Activated T-cell treated with anti-CD3 and anti-CD28 coated beads for 24 hours (primary cell): ENCODE measurements at places on chromosomes 12 and 14.

DNA sequence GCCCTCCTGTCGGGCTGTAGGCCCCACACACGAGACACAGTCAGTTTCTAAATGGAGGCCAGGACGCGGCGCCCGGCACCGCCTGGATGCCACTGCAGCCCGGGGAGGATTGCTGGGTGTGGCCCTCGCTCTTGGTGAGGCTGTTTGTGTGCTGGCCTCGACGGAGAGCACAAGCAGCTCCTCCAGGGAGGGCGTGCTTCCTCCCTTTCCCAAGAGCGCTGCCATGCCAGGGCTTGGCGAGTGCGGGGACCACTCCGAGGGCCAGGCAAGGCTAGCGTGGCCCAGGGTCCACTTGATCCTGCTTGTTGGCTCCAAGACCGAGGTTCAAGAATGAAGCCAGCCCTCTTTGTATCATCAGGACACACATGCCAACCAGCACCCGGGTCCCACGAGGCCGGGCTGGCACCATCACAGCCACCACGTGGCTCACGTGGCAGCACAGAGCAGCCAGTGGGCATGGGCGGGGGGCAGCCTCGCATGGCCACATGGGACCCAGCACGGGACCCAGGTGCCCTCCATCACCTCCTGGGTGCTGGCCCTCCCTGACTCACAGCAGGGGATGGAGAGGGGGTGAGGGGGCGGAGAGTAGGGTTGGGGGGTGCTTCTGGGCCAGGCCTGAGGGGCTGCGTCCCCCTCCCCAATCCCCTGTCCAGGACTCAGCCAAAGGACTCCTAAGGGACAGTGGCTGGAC lies 71.2 kb downstream of the NOC4L start:
- DNase-seq: no peak

DNA sequence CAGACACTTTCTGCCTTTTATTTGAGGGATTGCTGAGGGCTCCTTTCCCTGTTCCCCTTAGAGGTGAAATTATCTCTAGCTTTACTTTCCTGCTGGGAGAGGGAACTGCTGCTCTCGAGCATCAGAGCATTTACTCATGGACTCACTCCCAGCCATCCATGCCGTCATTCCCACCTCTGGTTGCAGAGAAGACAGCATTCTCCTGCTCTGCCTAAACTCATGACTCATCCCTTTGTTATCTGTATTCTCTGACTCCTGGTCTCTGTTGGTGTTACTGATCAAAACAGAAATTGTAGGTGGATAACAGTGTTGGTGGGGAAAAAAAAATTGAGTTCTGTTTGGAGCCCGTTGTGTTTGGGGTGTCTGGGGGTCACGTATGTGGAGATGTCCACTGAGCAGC lies 159.3 kb downstream of the TTC8 start:
- DNase-seq: no peak

DNA sequence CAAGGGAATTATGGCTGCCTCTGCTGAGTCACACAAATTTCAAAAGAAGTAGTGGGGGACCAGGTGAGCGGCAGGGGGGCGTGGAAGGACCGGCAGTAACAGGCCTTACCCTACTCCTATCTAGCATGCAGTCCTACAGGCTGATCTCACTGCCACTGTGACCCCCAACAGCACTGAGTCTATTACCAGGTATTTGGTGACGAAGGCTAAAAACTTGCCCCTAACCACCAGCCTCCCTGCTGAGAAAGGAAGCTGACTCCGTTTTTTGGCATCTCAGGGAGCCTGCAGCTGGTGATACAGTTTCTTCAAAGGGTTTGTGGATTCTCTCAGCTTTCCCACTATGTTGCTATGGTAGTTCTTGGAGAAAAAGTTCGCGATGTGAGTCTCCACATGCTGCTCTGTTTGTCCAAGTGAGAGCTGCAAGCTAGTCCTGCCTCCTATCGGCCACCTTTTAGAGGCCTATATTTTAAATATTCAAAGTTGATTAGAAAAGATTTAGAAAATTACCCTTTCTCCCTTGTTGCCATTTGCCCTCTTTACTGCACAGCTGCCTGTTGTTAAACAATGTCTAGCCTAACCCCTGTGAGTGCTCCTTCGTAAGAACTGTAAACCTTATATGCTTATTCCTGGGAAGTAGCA lies 57.1 kb upstream of the SLCO1B1 start:
- no peak for DNase-seq

DNA sequence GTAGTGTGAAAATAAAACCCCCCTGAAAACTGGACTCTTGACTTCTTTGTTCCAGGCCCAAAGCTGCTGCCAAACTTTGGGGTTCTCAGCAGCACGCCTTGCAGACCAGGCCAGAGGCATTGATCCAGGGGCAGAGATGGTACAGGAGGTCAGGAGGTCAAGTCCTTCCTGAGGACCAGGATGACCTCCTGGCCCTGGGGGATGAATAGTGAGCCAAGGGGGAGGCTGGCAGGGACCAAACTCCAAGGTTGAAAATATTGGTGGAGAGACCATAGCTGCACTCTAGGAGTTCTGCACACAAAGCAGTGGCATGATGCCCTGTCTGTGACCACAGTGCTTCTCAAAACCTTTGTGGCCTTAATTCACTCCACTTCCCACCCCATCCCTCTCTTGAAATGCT lies 12.1 kb downstream of the SLC10A1 start:
- DNase-seq: no peak

DNA sequence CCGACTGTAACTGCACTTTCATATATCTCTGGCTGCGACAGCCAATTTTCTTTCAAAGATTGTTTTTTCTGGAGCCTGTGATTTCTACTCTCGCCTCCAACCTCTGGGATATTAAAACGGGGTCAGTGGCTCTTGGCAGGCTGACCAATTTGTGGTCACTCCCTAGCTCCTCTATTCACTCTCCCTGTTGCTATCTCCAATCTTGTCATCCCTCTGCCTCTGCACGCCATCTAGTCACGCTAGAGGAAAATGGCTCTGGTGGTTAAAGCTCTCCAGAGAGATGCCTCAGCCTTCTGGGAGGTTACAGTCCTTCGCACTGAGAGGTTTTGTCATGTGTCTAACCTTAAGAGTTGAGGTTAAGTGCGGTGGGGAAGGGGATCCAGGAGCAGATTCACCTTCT lies 59.8 kb upstream of the CISTR start:
- DNase-seq: no peak

DNA sequence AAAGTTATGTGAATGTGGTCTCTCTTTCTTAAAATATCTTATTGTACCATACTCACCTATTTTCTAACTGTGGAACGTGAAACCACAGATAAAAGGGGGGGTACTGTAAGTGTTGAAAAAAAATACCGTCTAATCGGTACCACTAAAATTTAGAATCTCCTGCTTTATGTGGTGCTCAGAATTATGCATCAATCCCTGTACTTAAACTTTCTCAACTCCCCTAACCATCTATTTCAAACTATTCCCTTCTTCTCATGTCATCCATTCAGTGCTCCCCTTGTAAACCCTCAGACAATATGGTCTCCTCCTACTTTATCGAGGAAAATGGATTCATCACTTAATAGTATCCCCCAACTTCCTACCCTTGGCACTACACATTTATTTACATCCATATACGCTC lies 23.7 kb downstream of the DEPDC4 start:
- DNase-seq: no peak

DNA sequence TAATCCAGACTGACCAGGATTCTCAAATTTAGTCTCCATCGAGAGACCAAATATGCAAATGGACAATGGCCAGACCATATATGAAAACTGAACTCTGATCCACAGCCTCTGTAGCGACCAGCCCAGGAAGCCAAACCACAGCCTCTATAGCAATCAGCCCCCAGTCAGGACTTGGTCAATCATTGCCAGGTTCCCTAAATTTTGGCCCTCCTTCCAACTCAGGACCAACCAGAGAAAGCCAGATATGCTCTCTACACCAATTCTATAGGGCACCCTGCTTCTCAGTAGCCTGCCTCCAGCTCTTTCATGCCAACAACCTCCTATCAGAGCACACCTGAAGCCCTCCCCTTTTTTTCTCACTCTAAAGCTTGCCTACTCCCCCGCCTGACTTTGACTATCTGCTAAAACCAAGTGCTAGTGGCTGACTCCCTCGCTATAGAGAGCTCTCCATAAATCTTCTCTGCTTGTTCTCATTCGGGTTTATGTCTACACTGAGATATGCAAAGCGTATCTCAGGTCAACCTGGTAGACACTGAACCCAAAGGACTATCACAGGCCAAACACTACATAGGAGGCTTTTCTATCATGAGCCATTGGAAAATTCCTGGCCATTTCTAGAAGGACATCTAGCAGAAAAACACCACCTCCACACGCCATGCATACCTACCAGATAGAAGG lies 110.5 kb upstream of the FUT8 start:
- no peak for DNase-seq

DNA sequence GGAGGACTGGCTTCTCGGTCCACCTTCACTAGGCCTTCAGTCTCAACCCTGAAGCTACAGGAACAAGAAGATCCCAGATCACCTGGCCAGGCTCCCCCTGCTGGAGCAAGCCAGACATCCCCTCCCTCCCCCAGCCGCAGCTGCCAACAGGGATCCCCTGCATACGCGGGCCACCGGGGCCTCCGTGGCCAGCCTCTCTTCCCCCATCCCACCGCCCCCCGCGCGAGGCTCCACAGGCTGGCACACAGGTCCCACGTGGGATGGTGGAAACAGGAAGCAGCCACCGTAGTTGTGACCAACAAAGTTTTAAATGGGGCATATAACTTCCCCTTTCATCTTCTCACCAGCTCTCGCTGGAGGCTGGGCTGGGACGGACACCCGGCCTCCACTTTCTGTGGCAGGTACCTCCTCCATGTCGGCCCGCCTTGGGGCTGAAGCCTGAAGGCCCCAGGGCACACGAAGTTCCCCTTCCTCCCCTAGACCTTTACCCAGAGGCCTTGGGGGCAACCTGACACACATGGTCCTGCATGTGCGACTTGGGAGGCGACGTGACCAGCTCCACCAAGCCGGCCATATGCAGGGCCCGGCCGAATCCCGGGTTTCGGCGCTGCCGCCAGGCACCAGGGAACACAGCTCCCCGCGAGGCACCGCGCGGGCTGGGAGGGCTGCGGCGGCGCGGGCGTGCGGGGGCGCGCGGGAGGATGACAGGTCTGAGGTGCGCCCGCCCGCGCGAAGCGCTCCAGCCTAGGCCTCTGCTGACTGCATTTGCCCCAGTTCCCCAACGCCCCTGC lies 44.4 kb upstream of the PNMA1 start:
- peak; percentile 55 for DNase-seq

DNA sequence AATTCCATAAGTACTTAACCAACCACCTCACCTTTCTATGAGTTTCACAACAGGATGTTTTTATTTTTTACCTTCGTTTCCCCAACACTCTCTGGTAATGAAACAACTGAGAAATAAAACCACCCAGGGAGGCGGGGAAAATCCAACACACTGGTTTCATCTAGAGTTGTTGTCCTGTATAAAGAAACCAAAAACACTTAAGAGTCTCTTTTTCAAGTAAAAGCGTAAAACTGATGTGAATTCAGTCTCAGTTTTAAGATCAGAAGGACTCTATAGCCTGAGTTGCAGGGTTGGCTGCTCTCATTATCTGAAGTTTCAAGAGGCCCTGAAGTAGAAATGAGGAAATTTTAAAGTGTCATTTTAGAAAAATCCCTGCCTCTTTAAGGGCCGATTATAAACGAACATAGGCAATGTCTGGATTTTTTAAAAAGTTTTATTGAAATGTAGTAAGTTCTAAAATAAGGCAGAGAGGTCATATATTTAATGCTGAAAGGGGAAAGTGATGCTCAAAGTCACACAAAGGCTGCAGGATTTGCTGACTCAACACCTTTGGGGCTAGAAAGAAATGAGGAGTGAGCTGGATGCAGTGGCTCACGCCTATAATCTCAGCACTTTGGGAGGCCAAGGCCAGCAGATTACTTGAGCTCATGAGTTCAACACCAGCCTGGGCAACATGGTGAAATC lies 27.2 kb downstream of the HIGD1C start:
- peak; percentile 32 for DNase-seq
